ENCODE measurements at places on chromosomes 12 and 14.

DNA sequence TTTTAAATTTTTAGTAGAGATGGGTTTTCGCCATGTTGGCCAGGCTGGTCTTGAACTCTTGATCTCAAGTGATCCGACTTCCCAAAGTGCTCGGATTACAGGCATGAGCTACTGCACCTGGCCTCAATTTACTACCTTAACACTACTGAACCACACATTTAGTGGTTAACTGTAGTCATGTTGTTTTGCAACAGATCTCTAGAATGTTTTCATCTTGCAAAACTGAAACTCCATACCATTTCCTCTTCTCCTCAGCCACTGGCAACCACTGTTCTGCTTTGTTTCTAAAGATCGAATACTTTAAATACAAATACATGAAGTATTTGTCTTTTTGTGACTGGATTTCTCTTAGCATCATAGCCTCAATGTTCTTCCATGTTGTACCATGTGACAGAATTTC is 15.4 kb upstream of the SMCO2 start:
- DNase-seq: no peak

DNA sequence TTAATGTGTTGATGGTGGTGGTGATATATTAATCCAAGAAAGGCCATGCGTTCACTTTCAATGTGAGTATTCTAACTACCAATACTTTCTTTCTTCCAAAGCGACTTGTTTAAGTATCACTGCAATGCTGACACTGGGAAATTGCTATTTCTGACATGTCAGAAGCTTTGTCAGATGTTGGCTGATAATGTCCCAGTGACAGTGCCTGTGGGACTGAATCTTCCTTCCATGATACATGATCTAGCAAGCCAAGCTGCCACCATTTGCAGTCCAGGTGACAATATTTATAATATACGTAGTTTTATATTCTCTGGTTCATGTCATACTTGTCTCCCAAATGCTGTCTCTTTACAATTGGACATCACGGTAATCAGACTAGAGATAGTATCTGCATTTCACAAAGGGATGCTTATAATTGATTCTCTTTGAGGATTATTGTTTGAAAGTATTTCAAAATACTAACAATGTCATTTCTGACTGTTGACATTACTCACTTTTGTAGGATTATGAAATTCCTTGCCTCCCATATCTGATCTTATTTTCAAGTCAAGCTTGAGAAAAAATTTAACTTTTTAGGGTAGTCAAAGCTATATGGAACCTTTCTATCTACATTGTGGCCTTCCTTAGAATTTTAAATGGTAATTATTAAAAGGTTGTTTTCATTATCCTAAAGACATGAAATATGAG is 57.3 kb downstream of the KNTC1 start:
- DNase-seq: no peak

DNA sequence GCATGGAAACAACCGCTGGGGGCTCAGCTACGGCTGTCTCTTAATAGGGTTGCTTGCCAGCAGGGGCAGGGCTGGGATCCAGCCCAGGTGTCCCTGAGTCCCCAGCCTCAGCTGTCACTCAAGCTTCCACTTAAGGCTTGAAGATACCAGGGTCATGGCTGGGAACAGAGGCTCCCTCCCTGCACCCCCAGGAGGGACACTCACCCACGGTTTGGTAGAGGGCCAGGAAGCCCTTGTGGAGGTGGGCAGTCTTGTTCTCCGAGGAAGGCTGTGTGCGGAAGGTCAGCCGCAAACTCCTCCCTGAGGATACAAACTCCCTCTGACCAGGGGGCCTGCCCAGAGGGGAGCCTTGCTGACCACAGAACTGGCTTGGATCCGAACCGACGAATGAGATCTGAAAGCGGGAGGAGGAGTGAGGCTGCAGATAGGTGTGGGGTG is 7.3 kb downstream of the C1RL start:
- DNase-seq: no peak

GRCh38 chr12:131116468-131117117 is 162.9 kb downstream of the ADGRD1 start:
- no peak for DNase-seq

- DNase-seq: no peak
Measured at GRCh38 chr12:30440826-30441602, 254.7 kb downstream of the IPO8 start.

- DNase-seq: no peak
Measured at GRCh38 chr12:69998922-69999321, 173.9 kb downstream of the MYRFL start.

GRCh38 chr12:116165036-116165425 is 112.5 kb downstream of the MED13L start:
- DNase-seq: no peak

DNA sequence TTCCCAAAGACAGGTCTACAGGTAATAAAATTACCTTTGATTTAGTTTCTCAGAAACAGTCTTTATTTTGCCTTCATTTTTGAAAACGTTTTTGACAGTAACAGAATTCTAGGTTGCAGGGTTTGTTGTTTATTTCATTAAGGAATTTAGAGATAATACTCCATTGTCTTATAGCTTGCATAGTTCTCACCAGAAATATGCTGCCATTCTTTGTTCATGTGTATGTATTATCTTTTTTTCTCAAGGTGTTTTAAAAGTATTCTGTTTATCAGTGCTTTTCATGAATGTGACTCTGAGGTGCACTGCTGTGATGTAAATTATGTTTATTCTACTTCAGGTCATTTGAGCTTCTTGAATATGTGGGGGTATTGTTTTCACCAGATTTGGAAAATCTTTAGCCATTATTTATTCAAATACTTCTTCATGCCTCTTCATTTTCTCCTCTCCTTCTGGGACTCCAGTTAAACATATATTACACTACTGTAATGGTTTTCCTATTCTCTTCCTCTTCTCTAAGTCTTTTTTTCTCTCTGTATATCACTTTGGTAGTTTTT is 32.7 kb downstream of the ZNF605 start:
- DNase-seq: no peak

GRCh38 chr14:45287610-45288009 is 34.6 kb upstream of the MIS18BP1 start:
- DNase-seq: no peak

- no peak for DNase-seq
Measured at GRCh38 chr12:38527631-38528030, 211.1 kb downstream of the ALG10B start.

- peak; percentile 61 for DNase-seq
Measured at GRCh38 chr14:103130965-103131364, 7.7 kb downstream of the TNFAIP2 start.

GRCh38 chr14:94483071-94483451 is 7.1 kb upstream of the SERPINA9 start:
- DNase-seq: no peak

- DNase-seq: no peak
Measured at GRCh38 chr14:69992564-69992963, 113.3 kb downstream of the SMOC1 start.

GRCh38 chr12:125533434-125534029 is 468.3 kb downstream of the AACS start:
- peak; percentile 15 for DNase-seq

DNA sequence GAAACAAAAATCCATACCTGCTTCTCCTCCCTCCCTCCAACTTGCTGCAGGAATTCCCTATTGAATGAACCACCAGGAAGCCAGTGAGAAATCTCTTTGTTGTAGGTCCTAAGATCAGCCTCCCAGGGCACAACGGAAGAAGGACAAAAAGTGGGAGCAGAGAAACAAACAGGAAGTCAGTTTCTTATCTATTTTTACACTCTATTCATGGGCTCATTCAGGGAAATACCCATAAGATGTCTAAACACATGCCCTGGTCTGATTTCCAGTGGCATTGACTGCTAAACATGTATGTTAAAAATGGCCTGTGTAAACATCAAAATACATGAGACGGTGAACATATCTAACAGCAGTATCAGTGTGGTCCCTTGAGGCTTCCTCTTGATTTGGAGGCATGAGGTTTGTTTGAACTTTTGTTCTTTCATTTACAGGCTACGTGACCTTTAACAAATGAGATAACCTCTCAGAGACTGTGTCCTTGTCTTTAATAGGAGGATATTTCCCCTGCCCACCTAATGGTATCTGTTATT is 18.8 kb downstream of the GPR65 start:
- no peak for DNase-seq

- no peak for DNase-seq
Measured at GRCh38 chr12:54708826-54709225, 60.7 kb upstream of the DCD start.

- no peak for DNase-seq
Measured at GRCh38 chr12:17949558-17950141, 140.3 kb downstream of the RERGL start.

GRCh38 chr14:84555493-84555892 is 974.5 kb upstream of the FLRT2 start:
- DNase-seq: no peak

- DNase-seq: no peak
Measured at GRCh38 chr12:52270541-52271070, 3.8 kb upstream of the KRT86 start.

- peak; percentile 73 for DNase-seq
Measured at GRCh38 chr12:24562771-24563431, 386.0 kb downstream of the BCAT1 start.

DNA sequence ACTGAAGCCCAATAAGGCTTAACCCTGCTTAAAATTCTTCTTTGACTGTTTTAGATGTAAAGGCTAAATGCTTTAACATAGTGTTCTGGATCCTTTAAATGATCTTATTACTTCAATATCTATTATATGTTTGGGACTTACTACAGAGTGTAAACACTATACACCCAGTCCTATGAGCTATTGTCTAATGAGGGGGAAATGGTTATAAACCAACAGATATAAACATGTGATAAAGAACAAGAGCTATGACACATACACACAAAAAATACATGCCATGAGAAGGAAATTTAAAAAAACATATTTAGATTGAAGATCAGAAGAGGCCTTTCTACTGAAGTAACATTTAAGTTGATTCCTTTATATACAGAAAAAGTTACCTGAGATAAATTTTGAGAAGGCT is 505.1 kb downstream of the FOXG1 start:
- no peak for DNase-seq

GRCh38 chr12:132397934-132398385 is 68.6 kb upstream of the GALNT9 start:
- no peak for DNase-seq

- no peak for DNase-seq
Measured at GRCh38 chr14:104271391-104271790, 133.0 kb downstream of the KIF26A start.

DNA sequence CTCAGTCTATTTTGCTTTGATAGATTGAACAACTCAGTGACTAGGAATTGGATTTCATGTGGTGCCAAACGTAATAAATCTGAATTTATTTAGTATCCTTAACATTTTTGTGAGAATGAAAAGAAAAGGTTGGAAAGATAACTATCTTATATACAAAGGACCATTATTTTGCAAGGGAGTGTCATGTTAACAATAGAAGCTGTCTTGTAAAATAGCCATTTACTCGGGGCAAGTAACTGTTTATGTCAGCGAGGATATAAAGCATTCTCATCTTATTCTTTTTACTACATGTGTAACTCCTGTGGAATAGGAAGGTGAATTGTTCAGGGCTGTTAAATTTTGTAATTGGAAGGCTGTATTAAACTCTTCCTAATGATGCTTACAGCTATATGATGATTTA is 5.9 kb downstream of the RERGL start:
- no peak for DNase-seq

DNA sequence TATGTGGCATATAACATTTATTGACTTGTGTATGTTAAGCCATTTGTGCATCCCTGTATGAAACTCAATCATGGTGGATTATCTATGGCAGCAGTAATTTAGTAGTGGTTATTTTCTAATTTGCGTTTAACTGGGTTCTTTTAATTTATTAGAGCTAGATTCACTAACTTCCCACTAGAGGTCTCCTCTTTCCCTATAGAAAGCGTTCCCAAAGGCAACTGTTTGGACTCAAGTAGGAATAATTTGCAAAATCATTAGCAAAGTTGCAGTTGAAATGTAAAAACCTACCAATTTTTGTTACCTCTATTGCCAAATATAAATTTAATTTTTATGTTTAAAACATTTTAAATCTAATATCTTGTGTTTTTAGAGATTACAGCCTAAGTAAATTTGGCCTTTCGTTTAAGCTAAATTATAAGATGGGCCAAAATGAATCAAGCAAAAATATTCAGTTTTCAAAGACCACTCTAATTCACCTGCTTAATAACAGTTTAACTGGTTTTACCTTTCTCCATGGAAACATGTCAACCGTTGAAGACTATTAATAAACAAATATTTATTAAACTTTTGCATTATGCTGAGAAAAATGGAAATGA is 6.0 kb downstream of the DMAC2L start:
- DNase-seq: peak; percentile 38

- no peak for DNase-seq
Measured at GRCh38 chr12:29599381-29599780, 101.9 kb upstream of the OVCH1 start.

DNA sequence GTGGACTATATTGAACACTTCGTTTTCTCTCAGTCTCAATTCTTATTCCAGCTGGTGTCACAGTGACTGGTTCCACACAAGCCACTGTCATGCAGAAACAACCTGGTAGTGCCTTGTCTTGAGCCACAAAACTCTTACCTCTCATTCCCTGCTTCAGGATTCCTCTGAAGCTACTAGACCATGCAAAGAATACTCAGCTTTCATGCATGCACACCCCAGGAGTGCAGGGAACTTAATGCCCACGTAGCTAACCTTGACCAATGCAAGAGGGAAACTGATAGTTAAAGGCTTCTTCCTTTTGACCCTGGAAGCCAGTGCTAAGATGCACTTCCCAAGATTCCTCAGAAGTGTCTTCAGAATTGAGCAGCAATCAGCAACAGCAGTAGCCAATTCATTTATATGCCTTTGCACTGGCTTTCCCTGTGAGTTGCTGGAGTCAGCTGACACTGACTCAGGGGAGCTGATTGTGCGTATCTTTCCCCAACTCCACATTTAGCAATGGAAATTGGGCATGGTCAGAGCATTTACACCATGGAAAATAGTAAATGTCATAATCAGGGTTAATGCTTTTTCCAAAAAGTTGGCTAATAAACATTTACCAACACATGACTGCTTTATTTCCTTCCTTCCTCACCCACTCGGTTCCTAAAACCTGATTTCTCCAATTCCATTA is 113.6 kb upstream of the SLC35F4 start:
- no peak for DNase-seq

DNA sequence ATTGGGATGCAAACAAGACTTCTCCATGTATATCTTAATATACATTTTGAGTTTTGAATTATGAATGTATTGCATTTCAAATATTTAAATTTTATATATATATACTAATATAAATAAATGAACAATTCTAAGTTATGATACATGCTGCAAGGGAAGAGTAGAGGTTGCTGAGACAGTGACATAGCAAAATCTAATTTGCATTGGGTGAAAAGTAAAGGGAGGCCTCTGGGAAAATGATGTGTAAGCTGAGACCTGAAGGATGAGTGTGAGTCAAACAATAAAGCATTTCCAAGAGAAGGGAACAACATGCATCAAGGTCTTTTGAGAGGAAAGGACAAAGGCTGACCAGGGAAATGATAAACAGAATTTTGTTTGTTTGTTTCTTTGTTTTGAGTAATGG is 62.9 kb upstream of the PTPRQ start:
- no peak for DNase-seq

- no peak for DNase-seq
Measured at GRCh38 chr12:11767798-11768197, 118.3 kb downstream of the ETV6 start.

Measured in left kidney (tissue), 8 donors.